ENCODE measurements at places on chromosomes 3 and 15.

DNA sequence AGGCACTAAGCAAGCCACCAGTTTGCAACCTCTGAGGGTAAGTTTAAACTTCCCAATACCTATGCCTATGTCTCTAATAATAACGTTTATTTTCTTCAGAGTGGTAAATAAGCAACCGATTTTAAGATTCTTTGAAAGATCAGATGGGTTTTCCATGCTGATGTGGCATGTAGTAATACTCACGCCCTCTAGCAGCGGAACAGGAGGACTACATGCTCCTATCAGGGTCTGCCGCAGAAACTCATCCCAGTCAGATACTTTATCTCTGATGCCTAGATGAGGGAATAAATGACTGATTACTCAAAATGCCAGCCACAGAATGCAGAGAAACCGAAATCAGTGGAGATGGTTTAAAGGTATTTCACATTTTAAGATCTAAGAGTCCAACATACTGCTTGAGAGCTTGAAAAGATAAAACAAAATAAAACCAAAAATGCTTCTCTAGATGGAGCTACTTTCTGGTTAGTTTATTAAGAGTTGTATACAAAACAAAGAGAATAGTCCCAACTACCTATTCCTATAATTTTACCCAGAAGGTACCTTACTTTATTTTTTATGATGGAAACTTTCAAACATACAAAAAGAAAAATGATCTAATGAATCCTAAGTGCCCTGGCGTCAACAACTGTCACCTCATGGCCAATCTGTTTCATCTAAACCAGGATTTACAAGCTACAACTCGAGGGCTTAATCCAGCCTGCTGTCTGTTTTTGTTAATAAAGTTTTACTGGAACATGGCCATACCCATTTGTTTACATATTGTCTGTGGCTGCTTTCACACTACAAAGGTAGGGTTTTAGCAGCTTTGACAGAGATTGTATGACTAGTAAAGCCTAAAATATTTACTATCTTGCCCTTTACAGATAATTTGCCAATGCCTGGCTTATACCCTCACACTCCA is 37.5 kb upstream of the STIMATE start:
- peak; percentile 22 for DNase-seq

DNA sequence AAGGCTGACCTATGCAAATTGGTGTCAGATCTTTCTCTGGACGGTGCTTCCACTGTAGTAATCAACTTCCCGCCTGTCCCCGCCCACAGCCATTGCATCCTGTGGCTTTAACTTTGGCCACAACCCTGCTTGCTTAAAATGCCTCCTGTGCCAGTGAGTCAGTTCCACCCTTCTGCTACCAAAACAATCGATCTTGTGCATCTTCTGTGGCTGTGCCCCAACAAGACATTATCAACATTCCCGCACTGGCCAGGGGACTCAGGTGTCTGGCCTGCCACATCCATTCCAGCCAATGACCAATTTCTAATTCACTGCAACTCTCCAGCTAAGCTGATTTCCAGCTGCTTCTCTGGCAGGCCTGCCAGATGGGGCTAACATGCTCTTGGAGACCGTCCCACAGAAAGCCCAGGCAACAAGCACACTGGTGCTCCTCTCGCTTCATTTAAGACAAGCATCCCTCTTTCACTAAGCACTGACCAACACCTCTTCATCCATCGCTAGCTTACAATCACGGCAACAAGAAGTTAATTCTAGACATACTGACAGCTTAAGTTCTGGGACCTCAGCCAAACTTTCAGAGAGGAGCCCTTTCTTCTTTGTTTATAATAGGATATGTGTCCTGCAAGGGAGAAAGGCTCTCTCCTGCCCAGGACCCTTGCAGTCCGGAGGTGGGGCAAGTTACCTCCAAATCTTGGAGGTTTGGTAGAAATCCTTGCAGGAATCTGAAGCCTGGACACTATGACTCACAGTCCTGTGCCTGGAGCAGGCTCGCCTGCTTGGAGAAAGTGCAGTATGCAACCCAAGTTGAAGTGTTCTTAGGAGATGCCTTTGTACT is 6.7 kb downstream of the CA12 start:
- no peak for DNase-seq

DNA sequence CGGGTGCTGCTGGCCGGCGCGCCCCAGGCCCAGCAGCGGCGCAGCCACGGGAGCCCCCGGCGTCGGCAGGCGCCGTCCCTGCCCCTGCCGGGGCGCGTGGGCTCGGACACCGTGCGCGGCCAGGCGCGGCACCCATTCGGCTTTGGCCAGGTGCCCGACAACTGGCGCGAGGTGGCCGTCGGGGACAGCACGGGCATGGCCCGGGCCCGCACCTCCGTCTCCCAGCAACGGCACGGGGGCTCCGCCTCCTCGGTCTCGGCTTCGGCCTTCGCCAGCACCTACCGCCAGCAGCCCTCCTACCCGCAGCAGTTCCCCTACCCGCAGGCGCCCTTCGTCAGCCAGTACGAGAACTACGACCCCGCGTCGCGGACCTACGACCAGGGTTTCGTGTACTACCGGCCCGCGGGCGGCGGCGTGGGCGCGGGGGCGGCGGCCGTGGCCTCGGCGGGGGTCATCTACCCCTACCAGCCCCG is 777 bp downstream of the LOXL1 start:
- DNase-seq, result no peak

GRCh38 chr3:3783696-3784095 is 15.5 kb upstream of the LRRN1 start:
- no peak for DNase-seq

DNA sequence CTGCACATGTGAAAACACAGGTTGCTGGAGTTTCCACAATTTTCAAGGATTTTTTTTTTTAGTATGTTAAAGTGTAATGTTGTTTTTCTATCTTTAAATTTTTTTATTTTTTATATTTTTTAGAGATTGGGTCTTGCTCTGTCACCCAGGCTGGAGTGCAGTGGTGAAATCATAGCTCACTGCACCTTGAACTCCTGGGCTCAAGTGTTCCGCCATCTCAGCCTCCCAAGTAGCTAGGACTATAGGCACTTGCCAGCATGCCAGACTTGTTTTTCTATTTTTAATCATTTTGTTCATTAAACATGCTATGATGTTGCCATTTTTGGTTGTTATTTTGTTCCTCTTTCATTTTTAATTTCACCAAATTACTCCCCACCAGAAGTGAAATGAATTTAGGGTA is 16.7 kb upstream of the THUMPD3 start:
- DNase-seq, result no peak

DNA sequence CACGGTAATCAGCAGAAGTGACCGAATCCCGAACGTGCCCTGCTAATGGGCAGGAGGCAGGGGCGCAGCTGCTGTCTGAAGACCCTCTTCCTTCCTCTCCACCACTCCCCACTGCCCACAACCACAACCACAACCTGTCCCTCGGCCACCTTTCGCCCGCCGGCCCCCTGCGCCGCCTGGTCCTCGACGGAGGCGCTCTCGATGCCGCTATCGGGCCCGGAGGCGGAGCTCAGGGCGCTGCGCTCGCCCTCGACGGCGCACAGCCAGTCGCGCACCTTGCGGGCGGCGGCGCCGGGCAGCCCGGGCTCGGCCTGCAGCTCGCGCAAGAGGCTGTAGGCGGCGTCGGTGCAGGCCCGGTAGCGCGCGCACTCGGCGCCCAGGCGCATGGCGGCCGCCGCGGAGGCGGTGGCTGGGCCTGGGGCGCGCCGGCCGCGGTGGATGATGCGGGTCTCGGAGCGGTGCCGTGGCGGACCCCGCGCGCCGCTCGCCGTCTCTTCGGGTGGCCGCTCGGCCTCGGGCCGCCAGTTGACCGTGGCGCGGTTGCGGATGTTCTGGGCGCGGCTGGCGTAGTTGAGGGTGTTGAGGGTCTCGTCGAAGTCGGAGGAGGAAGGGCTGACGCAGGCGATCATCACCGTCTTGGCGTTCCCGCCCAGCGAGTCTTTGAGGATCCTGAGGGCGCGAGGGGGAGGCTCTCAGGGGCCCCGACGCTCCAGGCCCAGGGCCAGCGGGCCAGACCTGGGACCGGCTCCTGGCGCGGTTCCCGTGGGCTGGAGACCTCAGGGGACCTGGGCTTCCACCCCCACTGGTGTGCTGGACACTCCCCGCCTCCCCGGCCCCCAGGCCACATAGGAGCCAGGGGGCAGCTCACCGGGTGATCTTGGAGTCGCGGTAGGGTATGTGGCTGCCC is 6.9 kb downstream of the KIF7 start:
- no peak for DNase-seq

- no peak for DNase-seq
Observed at GRCh38 chr3:194618858-194619608, 14.2 kb downstream of the TMEM44 start.

DNA sequence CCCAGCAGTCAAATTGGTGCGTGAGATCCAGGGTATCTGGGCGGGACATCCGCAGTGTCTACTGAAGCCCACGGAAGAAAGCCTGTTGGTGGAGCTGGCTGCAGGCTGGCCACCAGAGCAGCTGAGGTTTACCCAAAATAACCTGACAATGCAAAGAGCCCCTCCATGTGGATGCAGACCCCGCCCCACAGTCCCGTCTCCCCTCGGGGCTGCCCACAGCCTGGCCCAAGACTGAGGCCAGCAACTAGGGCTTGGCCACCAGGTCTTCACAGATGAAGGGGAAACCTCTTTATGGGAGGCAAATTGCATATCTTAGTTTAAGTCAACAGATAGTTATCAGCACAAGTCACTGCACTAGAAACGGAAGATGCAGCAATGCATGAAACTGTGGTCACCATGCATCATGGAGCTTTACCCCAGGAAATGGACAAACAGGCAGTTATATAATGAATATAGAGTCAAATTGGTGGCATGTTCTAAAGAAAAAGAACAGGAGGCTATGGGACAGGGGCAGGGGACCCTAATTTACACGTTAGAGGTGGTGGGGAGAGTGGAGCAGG is 86.3 kb downstream of the ARNT2 start:
- DNase-seq, result no peak

- no peak for DNase-seq
Observed at GRCh38 chr3:187856555-187856954, 111.3 kb upstream of the BCL6 start.

DNA sequence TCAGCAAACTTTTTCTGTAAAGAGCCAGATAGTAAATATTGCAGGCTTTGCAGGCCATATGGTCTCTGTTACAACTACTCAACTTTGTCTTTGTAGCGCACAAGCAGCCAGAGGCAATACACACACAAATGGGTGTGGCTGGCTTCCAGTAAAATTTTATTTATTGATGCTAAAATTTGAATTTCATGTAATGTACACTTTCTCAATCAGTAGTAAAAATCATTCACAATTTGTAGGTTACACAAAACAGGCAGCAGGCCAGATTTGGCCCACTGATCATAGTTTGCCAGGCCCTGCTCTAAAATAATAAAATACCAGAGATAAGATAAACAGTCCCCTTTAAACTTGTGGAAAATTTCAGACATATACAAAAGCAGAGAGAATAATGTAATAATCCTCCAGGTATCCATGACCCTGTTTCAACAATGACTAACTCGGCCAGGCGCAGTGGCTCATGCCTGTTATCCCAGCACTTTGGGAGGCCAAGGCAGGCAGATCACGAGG is 330.3 kb downstream of the SHQ1 start:
- DNase-seq, result no peak

GRCh38 chr15:84861781-84862180 is 22.7 kb upstream of the SLC28A1 start:
- DNase-seq, result no peak

DNA sequence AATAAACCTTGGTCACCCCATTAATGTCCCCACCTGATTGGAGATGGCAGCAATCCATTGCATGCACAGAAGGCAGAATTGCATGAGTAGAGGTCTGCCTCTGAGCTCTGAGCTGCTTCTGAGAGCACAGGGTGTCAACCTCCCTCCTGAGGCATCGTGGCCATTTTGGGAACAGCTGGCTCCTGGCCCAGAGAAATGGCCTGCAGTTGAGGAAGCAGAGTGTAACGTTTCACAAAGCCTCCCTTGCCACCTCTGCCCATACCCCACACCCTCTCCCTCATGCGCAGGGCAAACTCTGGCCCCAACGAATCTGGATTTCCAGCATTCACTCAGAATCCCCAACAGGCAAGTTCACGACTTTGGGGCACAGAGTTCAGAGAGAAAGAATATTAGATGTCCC is 198.9 kb downstream of the ADAMTS9 start:
- DNase-seq, result no peak

GRCh38 chr3:195101927-195102608 is 168.9 kb downstream of the XXYLT1 start:
- DNase-seq, result no peak

GRCh38 chr3:117603097-117603496 is 893.5 kb downstream of the TUSC7 start:
- DNase-seq, result no peak

- no peak for DNase-seq
Observed at GRCh38 chr3:31409866-31410265, 122.9 kb upstream of the STT3B start.

- no peak for DNase-seq
Observed at GRCh38 chr15:82763361-82764116, 42.3 kb downstream of the FSD2 start.

GRCh38 chr15:61227950-61228936 is 859 bp downstream of the RORA start:
- no peak for DNase-seq

- no peak for DNase-seq
Observed at GRCh38 chr3:117548600-117548999, 839.0 kb downstream of the TUSC7 start.

- no peak for DNase-seq
Observed at GRCh38 chr3:77539014-77539413, 499.1 kb downstream of the ROBO2 start.

- no peak for DNase-seq
Observed at GRCh38 chr15:20646529-20647142, 105.0 kb upstream of the GOLGA6L6 start.

DNA sequence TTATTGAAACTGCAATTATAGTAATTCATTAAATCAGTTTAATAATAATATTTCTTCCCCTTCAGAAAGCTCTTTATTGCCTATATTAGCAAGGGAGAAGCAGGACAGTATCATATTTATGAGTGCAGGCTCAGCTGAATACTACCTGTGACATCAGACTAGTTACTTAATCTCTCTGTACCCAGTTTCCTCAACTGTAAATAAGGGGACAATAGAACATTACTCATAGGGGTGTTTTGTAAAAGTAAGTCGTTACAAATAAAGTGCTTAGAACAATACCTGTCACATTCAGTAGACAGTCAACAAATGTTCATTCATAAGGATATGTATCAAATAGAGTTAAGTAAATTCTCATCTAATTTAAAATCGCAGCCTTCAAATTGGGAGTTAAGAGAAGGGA is 12.1 kb upstream of the VPS39 start:
- no peak for DNase-seq

- DNase-seq, result no peak
Observed at GRCh38 chr3:60591267-60591666, 660.0 kb downstream of the FHIT start.

DNA sequence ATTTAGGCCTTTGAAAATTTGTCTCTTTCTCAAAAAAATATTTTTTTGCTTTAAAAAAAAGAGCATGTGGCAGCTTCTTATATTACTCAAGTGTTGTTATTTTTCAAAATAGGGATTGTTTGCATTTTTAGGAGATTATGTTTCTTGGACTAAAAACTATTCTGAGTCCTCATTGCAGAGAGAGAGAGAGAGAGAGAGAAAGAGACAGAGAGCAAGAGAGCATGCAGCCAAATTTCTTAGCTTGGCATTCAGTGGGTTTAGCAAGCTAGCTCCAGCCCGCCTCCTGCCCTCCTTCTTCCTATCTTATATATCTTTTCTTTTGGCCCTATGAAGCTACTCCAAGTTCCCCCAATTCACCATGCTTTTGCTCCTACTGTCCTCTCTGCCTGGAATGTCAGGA is 55.7 kb downstream of the CEMIP start:
- DNase-seq, result no peak

- DNase-seq, result no peak
Observed at GRCh38 chr3:126424751-126425150, 30.0 kb downstream of the CFAP100 start.

- DNase-seq, result no peak
Observed at GRCh38 chr3:64242435-64242834, 17.2 kb upstream of the PRICKLE2 start.
